Stimulated activated CD4-positive, alpha-beta T cell treated with anti-CD3 and anti-CD28 coated beads, Interleukin-4, amount 100 ng/mL, for 1 hour (primary cell): ENCODE measurements at places on chromosomes 6 and 20.

- no peak for DNase-seq
Measured at GRCh38 chr6:31920811-31921210, 6.7 kb upstream of the C2 start.

GRCh38 chr20:11556410-11556809 lies 361.3 kb upstream of the BTBD3 start:
- no peak for DNase-seq

DNA sequence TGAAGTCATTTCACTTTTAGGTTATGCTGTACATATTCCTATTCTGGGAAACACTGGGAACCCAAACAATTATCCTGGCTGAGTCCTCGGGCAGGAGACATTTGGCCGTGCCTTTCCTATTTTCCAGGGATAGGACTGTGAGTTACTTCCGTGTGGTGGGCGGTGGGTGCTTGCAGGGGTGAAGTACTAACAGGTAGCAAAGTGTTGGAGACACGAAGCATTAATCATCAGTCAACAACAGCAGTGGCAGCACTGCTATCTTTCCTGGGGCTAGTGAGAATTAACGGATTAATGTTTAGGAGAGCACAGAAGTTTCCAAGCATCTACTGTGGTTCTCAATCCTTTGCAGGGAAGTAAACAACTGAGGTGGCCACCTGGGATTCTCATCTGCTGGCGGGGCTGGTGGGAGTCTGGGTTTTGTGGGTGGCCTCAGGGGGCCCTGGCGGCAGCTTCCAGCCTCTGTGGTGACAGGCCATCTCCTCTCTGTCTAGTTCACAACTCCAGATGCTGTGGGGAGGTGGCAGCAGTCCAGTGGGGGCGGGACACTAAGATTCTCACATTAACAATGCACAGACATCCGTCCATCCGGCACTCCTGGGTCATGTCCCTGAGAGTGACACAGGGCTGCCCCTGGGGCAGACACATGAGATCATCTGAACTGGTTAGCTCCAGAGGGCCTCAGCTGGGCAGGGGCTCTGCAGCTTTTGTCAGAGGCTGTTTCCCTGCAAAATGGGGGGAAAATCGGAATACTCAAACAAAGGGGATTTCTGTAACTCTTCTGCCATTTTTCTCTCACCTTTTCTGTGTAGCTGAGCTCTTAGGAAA lies 90.9 kb downstream of the GJA10 start:
- DNase-seq = no peak

DNA sequence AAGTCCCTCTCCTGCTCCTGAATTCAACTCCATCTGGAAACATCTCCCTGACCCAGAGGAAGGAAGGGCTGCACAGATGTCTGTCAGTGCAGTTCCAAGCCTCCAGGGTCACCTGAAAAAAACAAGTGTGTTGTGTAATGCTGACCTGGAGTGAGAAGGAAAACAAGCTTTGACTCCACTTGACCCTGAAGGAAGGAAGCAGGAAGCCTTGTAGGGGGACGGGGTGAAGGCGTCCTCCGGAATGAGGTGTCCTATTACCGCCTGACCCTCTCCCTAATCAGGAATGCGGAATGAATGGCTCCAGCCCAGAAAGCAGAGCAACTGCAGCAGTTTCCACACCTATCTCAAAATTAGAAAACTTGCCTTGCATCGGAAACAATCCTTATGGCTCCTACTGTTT lies 13.9 kb upstream of the ADGRF5 start:
- DNase-seq = no peak

GRCh38 chr6:146444189-146444588 lies 99.4 kb upstream of the RAB32 start:
- DNase-seq = no peak

- DNase-seq = no peak
Measured at GRCh38 chr6:38533064-38533463, 106.7 kb downstream of the BTBD9 start.

DNA sequence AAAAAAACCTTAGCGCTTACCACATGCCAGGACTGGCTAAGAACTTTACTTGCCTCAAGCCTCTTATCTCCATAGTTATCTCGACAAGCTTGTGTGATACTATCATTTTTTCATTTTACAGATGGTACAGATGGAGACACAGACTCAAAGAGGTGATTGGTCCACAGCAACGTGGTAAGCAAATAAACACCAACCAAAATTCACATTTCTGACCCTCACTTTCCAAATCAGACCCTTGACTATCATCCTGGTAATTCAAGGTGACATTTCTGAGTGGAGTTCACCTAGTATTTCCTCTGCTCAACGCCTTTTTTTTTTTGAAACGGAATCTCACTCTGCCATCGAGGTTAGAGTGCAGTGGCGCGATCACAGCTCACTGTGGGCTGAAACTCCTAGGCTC lies 25.9 kb upstream of the ILRUN start:
- no peak for DNase-seq

- DNase-seq = no peak
Measured at GRCh38 chr20:57671072-57671391, 38.8 kb downstream of the PMEPA1 start.

DNA sequence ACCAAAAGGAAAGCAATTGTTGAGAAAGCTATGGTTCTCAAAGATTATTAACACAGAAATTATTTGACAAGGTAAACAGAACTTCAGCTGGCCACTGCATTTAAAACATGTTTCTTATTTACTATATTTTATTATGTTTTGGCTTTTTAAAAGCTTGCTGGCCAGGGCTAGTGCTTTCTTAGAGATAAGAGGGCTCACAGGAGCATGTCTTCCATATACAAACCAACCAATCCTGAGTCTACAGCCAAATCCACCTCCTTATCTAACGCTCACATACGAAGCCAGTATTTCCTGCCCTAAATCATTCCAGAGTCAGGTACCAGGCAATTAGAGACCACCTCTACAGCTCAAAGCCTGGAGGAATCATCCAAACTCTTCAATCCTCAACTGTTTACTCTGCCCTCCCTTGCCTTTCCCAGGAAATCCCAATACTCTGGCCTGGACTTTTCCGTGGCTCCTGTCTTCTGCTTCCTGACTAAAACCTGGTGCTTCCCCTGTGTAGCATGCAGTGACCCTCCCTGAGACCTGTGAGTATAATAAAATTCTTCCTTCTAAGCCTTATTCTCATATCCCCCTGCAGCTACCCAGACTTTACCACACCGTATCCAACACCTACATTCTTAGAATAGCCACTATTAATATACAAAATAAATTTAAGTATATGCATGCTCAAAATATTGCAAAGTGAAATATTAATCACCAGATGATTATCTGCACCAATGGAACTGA lies 33.2 kb downstream of the RANBP9 start:
- DNase-seq = no peak

DNA sequence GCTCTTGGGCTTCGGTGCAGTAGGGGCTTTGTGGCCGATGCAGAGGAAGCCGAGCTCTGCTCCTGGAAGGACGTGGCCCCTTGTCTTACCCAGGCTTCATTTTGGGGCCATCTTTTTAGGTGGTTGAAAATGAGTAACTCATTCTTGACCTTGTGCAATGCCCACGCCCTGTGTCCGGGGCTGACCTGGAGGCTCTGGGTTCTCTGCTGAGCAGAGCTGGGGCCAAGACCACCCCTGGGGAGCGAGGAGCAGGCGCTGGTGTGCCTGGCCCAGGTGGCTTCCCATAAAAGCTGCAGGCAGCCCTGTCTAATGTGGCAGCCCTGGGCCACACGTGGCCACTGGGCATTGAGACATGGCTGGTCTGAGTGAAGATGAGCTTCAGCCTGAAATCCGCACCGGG lies 25.7 kb downstream of the NTSR1 start:
- DNase-seq = no peak

DNA sequence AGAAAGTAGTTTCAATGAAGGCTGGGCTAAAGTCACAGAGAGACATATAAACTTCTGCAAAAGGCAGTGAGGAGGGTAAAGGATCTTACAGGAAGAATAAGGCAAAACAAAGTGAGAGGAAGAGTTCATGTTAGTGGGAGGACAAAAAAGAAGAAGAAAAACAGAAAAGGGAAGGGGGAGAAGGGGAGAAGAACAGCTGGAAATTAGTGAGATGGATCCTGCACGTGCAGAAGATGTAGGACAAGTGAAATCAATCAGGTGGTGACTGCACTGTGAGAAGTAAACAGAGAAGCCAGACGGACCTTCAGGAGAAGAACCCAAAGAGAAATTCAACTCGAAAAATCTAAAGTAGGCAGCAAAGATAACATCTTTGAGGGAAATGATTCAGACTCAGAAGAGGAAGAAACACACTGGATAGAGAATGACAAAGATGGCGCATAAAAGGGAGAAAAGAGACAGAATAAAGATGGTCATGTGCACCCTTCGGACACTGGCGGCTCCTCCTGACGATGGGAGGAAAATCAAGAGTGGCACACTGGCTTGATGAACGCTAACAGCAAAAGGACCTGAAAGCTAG lies 105.9 kb downstream of the MYB start:
- no peak for DNase-seq

DNA sequence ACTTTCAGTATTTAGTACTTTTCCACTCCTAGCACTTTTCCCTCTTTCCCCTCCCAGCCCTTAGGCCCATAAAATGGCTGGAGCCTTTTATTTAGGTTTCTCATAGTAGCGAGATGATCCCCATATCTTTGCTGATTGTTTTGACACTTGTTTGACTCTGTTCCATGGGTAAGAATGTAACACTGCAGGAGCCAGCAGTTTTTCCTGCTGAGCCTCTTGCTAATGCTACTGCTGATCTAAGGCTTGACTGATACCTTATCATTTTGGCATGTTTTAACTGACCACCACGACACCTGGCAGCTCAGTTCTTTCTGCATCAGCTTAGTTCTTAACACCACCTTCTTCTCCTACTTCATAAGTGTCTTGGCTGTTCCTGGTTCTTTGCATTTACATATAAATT lies 29.6 kb downstream of the ZKSCAN8 start:
- no peak for DNase-seq

GRCh38 chr20:11769825-11770224 lies 147.9 kb upstream of the BTBD3 start:
- DNase-seq = no peak

DNA sequence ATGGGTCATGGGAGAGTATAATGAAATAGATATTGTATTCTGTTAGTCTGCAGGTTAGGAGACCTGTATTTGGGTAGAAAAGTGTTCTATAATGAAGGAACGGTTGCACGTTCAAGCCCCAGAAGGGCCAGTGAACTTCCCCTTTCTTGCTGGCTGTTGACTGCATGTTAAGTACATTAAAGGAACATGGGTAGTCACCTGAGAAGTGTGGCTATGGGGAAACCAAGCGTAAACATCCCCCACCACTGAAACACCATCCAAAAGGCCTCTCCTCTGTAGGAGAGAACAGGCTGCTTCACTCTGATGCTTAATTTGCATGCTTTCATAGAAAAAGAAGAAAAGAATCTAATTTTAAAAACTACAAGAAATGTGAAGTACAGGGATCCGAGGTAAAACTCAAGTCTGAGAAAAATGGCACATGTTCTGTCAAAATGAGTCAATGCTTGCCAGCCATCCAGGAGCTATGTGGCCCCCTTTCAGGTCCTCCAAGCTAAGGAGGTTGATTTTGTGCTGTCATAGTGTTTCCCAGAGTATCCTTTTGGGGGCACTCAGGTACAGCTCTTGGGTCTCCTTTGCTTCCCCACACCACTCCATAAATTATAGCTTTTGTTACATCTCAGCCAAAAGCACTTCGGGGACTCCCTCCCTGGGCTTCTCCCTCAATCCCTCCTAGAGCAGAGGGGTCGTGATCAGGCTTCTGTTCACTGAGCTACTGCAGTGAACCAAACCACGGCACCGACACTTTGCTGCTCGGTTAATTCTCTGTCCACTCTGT lies 283.7 kb upstream of the AGPAT4 start:
- DNase-seq = no peak

- DNase-seq = no peak
Measured at GRCh38 chr6:45036103-45036502, 292.0 kb upstream of the RUNX2 start.

DNA sequence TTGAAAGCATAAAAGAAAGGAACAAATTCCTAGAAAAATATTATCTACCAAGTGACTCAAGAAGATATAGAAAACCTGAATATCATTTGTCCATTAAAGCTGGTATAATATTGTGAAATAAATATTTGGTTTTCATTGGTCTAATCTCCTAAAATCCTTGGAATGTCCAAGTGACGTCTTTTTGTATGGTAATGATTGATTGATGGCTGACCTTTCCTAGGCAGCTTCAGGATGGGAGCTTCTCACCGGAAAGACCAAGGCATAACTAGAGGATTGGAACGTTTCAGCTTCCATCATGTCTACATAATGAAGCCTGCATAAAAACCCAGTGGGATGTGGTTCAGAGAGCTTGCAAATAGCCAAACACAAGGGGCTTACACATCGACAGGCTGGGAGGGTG lies 57.6 kb upstream of the MAN1A1 start:
- no peak for DNase-seq

- DNase-seq = no peak
Measured at GRCh38 chr6:157216570-157216969, 106.7 kb downstream of the TMEM242 start.

- DNase-seq = no peak
Measured at GRCh38 chr20:17919149-17919548, 49.4 kb downstream of the SNX5 start.

DNA sequence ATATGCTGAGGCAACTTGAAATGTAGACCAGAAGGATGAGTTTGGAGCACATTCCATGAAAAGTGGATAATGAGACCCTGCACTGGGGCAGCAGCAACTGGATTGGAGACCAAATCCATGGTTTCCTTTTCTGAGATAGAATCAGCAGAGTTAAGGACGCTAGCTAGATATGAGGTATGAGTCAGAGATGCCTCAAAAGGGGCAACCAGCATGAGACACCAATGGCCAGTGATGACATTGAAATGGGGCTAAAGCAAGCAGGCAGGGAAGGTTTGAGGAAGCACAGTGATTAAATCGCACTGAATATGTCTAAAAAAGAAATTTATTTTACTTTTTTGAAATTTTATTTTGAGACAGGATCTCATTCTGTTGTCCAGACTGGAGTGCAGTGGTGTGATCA lies 802.4 kb downstream of the TFAP2A start:
- DNase-seq = no peak

DNA sequence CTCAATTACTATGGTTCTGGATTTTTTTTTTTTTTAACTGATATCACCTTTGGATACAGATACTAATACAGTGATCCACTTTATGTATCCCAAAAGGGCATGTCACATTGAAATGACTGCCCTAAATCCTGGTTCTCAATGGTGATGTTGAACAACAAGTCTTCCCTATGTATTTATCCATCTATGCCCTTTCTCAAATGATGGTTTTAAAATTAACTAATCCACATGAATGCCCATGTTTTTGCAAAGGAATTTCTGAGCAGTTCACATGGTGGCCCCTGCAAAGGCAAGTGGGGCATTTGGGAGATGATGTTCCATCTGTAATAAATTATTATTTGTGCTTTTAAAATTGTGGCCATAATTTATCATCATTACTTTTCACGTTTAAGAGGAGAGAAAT lies 2.7 kb downstream of the ADGRB3 start:
- no peak for DNase-seq

DNA sequence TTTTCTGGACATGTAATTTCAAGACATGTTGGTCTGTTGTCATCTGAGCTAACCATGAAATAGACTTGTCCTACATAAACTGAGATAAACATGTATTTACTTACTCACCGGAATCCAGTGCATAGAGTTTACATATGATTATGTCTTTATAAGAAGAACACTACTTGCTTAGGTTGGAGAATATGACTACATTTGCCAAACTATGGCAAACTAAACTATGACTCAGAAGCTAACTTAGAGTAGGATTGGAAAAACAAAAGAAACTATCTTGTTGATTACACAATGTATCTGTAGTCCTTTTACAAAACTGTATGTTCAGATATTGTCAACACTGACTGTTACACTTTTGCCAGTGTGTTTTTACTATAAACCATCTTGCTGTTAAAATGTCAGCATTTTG lies 113.3 kb downstream of the CRYBG1 start:
- DNase-seq = no peak
